Activated T-helper 1 cell treated with anti-CD3 and anti-CD28 coated beads, Interleukin-12 subunit alpha, Interleukin-12 subunit beta, Interleukin-2, Interleukin-4 antibody, amounts not matched to agents 30 ng/mL and 10 ng/mL and 1 ng/mL, durations not matched to agents 14 hours and 24 hours and 36 hours (primary cell): ENCODE measurements at places on chromosomes 5 and 9. TPM values are rescaled to one million over a fixed set of nuclear protein-coding genes. Genes with fewer than 3 reads are reported as not detected.

DNA sequence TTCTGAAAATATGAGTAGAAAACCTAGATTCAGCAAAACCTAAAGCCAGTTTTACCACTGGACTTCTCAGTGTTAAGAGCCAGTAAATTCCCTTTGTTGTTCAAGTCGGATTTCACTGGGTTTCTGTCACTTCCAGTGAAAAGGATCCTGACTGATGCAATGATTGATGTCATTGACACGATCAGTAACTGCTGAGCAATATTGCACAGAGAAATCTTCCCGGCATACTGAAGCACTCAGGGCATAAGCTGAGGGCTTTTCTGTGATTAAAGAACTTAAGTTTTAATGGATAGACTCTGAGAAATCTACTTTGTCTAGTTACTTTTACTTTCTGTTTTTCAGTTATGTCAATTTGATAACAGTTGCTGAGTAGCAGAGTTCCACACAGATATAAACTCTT is 61.9 kb downstream of the DENND1A start:
- no peak for DNase-seq

DNA sequence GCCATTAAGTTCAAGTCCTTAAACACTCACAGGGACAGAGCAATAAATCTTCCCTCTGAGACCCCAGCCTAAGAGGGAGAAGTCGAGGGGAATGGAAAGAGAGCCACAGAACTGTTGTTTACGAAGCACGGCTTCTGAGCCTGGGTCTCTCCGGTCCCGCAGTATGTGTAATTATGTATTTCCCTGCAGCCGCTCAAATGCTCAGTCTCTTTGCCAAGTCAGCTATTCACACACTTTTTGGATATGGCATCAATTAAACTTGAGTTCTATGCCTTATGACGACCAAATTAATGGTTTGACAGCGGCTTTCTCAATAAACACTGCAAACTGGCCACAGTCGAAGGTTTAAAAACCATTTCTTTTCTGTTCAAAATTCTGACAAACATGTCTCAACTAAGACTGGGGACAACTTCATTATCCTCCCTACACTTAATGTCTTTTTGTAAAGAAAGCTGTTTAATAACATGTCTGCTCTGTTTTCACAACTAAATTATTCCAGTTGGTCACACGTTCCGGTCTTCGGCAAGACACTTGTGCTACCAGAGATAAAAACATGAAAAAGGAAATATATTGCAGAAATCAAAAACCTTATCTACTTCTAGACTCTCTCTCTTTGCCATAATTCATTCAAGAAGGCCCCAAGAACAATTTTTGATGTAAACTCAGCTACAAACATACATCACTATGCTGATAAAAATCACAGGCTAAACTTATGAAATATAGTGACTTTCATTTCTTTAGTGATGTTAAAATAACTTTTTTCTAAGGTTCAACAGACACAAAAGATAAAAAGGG is 203.2 kb downstream of the GAPVD1 start:
- no peak for DNase-seq

ADAMTS13 gene
- 1.2 and 1.7 TPM in 2 replicates for total RNA-seq

CCDC152 gene
- 4.3 and 4.9 TPM in 2 replicates for total RNA-seq

LRRTM2 gene
- total RNA-seq, result 0.12 TPM in 1 of 2 replicates, not detected in the other

DNA sequence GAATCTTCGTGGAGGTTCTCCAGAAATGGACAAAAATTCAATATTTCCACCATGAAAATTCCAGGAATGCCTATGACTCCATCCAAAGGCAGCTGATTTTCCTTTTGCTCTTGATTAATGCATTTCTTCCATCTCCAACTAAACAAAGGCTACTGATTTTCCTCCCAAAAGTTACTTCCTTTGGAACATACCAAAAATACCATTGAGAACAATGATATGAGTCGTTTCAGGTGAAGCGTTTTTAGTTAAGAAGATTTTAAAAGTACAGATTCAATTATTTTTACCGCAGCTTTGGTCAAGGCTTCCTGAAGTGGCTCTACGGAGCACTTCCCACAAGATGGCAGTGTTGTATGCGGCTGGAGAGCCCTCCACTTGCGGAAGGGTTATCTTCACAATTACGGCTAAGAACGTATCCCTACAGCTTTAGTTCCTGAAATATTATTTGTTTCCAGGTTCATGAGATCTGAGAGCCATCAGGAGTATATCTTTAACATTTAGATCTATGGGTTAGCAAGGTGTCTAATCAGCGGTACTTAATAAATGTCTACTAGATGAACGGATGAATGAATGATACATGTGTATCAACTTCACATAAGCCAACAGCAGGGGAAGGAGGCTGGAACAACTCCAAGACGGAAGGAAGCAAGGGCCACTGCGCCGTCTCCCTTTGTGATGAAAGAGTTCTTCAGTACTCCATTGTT is 35.9 kb upstream of the ARSB start:
- DNase-seq, result no peak

DNA sequence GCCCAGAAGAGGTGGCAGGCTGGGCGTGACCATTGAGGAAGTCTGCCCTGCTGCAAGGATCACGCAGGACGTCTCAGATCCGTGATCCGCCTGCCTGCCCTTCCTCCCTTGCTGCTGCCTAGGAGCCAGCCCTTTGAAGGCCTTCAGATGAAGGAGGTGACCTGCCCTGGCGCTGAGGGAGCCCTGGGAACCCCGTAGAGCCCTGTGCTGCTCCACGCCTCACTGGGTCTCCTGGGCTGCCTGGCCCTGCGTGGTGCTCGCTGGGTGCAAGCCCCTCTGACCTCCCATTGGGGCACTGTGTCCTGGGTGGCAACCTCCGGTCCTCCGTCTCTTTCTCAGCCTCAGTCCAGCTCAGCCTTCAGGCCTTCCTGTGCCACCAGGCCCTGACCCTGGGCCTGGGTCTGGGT is 295.3 kb upstream of the IRX4 start:
- no peak for DNase-seq

PCDHB3 gene
- total RNA-seq, result not detected in 2 replicates

GRCh38 chr5:75720882-75721281 is 3.6 kb upstream of the POC5 start:
- DNase-seq, result no peak

ADRA1B gene
- not detected in 2 replicates for total RNA-seq

- DNase-seq, result no peak
These were observed 473 bp upstream of the GABRA1 start for GRCh38 chr5:161847447-161847846.

GRCh38 chr5:12073426-12073825 is 169.2 kb upstream of the CTNND2 start:
- no peak for DNase-seq

GRCh38 chr5:61299261-61299681 is 32.8 kb upstream of the ZSWIM6 start:
- no peak for DNase-seq

GRCh38 chr5:122880170-122880689 is 34.8 kb downstream of the SNX24 start:
- no peak for DNase-seq
